ENCODE measurements at places on chromosomes 16 and 17.

DNA sequence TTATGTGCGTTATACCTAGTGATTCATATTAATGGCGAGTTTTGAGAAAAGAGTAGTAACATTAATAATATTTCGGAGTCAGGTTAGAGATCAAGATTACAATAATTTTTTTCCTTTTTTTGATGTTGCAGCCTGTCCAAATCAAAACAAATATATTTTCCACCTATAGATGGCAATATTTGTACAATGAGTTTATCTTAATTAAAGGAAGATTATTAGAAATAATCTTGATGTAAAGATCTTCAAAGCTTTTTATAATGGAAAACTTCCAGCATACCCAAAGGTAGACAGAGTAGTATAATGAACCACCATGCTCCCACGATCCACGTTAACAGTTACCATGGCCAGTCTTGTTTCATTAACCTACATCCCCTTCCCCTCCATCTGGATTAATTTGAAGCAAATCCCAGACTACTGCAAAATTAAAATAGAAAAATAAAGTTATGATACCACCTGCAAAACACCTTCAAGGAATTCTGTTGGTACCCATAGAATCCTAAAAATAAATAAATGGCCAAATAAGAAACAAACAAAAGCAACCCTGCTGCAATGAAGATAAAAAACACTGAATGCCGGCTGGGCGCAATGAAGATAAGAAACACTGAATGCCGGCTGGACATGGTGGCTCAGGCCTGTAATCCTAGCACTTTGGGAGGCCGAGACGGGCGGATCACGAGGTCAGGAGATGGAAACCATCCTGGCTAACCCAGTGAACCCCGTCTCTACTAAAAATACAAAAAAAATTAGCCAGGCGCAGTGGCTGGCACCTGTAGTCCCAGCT lies 46.5 kb upstream of the GINS3 start:
- no peak for DNase-seq

GRCh38 chr16:67542464-67542863 lies 13.8 kb downstream of the RIPOR1 start:
- no peak for DNase-seq

DNA sequence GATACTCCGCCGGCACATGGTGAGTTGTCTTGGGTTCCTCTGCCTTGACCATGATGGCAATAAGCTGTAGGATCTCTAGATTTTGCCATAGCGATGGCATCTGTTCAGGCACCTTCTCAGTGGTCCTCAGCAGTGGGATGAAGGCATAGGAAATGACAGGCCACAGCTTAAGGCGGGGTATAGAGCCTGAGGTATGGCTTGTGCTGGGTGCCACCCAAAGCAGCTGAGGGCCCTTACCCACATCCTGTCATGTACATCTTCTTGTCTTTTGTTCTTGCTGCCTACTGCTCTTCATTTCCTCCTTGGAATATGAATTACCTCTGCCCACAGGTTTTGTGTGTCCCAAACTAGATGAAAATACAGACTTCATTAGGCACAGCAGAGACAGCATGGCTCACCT lies 29.5 kb downstream of the KAT7 start:
- no peak for DNase-seq

GRCh38 chr17:38568845-38569510 lies 36.8 kb downstream of the SRCIN1 start:
- no peak for DNase-seq

DNA sequence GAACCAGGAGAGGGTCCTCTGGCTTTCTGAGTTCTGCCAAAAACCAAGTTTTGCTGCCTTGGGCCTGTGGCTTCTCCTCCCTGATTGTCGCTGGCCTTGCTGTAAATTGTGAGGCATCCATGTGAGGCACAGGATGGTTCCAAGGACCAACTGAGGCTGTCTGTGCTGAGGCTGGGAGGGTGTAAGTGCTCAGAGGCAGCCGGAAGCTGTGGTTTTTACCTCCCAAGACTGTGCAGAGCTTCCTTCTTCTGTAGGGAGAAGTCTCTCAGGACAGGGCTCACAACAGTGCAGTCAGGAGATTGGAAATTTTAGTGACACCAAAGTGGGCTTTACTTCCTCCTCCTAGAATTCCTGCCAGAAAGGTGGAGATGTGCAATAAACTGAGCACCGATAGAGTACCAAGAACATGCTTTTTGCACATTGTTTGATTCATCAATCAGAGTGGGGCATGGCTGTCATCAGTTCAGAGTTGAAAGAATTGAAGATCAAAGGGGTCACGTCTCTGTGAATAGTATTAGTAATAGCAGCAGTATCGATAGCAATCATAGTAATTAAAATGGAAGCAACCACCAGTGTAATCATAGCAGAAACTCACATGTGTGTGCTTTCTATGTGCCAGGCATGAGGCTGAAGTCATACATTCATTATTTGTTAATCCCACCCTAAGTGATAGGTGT lies 467.1 kb downstream of the WWOX start:
- no peak for DNase-seq

GRCh38 chr17:43840814-43841213 lies 6.2 kb upstream of the CD300LG start:
- DNase-seq = no peak

- no peak for DNase-seq
Observed at GRCh38 chr17:35129154-35129972, 7.9 kb downstream of the FNDC8 start.

DNA sequence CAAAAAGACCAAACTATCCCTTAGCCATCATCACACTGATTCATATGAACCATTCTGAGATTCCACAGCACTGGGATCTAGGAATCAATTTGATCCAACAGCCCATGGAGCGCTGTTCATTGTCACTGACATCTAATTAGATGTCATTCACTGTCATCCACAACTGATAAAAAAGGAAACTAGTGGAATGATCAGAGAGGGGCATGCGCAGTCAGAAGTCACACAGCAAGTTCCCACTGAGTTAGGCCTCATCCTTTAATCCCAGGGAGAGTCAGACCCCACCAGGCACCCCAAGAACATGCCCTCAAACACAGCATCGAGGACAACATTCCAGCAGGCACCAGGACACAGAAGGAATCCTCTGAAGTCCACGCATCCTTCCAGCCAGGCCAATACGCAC lies 88.5 kb downstream of the ZNF423 start:
- no peak for DNase-seq

- DNase-seq = no peak
Observed at GRCh38 chr17:50421308-50422051, 4.5 kb upstream of the ACSF2 start.

- DNase-seq = no peak
Observed at GRCh38 chr16:10896165-10896564, 19.2 kb downstream of the CIITA start.

DNA sequence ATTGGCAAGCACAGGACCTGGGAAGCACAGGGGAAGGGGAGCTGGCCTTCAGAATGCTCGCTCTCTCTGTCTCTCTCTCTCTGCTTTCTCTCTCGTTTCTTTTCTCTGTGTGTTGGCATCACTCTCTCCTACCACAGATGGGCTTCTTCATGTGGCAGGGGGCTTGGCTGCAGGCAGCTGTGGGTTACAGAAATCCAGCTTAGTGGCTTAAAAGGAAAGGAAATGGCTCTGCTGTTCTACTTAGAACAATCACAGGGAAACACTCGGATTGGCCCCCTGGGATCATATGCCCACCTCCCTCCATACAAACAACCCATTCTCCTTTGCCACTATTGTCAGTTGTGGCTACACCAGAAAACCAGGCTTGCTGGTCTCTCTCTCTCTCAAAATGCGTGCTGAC lies 20.4 kb downstream of the TBX2 start:
- DNase-seq = no peak

- no peak for DNase-seq
Observed at GRCh38 chr17:67139289-67139688, 94.9 kb downstream of the CACNG1 start.

DNA sequence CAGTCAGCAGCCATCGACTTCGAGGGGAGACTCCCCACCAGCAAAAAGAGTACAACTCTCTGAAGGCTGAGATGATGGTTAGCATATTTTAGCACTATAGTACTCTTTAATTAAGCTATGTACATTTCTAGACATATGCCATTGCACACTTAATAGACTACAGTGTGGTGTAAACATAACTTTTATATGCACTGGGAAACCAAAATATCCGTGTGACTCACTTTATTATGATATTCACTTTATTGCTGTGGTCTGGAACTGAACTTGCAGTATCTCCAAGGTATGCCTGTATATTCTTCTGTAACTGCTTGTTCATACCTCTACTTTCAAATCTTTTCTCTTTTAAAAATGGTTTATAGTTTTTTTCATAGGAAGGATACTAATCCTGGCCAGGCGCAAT lies 11.0 kb upstream of the NXPH3 start:
- no peak for DNase-seq

DNA sequence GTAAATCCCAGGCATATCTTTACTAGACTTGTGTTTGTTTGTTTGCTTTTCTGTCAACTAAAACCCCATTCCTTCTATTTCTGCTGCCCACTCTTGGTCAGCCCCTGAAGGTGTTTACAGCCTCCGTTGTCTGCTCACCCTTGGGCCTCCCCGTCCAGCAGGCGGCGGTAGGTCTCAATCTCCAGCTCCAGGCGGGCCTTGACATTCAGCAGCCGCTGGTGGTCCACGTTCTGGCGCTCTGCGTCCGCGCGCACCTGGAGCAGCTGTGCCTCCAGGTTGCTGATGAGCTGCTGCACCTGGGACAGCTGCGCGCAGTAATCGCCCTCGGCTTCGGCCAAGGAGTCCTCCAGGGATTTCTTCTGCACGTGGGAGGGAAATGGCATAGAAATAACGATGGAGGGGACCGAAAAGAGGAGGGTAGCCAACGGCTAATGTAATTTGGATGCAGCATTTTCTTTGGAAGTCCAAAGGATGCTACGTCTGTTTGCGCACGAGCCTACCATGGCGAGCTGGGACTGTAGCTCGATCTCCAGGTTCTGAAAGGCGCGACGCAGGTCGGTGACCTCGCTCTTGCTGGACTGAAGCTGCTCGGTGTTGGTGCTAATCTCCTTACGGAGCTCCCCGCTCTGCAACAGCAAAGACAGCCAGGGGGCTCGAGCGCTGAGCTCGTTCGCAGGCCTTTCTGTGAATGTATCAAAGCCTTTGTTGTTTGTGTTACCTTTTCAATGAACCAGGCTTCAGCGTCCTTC lies 3.9 kb downstream of the KRT12 start:
- DNase-seq = peak; percentile 2

- DNase-seq = no peak
Observed at GRCh38 chr17:74431568-74432423, at the start of gene GPRC5C. GPRC5C (plus strand) TSS chr17:74432088; CDS start chr17:74439777, 7,689 bp downstream.

GRCh38 chr17:69223809-69224208 lies 4.8 kb downstream of the ABCA10 start:
- no peak for DNase-seq

DNA sequence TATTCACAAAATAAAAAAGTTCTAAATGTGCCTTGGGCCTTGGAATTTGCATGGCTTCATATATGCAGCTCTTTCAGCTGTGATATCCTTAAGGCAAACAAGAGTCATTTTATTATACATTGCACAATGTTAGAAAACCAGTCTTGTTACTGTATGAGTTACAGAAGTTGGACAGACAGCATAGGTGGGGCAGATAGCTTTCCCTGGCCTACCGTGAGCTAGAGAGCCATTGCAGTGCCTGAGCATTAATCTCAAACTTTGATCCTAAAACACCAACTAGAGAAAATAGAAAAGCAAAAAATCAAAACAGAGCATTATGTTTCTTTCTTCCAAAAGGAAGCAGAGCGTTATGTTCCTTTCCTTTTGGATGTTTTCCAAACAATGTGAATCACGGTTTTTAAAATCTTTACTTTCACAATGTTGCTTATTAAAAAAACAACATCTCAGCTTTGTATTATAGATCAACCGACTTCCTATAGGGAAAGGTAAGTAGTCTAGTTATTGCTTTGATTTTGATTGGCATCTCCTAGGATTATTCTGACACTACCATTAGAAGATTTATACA lies 32.2 kb downstream of the ARHGAP44 start:
- no peak for DNase-seq

- DNase-seq = no peak
Observed at GRCh38 chr16:62137996-62138395, 101.8 kb upstream of the CDH8 start.

DNA sequence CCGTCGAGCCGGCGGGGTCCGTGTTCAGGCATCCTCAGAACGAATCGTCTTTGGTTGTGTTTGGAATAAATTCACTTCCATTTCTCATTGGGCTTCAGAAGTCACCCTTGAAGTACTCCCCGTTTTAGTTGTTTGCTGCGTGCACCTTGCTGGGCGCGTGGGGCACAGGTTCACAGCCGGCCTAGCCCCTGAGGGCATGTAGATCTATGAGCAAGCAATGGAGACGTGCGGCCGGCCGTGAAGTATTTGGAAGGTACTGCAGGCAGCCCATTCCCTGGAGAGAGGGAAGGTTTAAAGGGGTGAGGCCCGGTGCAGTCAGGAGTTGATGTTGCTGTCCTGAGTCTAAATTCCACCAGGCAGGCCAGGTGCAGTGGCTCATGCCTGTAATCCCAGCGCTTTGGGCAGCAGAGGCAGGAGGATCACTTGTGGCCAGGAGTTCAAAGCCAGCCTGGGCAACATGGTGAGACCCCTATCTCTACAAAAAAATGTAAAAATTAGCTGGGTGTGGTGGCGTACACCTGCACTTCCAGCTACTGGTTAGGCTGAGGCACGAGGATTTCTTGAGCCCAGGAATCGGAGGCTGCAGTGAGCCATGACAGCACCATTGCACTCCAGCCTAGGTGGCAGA lies 714 bp downstream of the ACSF3 start:
- DNase-seq = no peak

GRCh38 chr17:80987941-80988461 lies 3.6 kb upstream of the CHMP6 start:
- DNase-seq = no peak

- no peak for DNase-seq
Observed at GRCh38 chr17:58621174-58621573, 70.7 kb downstream of the TEX14 start.

DNA sequence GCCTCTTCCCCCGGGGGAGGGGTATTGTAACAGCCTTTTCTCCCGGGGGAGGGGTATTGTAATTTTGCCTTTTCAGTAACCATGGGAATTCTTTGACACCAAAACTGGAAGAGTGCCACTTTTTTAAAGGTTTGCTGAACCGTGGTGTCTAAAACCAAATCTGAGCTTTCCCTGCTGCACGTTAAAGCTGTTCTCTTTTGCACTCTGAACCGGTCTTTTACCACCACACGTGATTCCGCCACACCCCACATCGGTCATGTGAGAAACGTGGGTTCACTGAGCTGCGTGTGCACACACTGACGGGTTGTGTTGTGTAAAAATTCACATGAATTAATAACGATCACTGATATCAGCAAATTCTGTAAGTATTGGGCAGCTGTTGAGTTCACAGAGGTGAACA lies 9.2 kb upstream of the ACSF3 start:
- DNase-seq = no peak

- no peak for DNase-seq
Observed at GRCh38 chr16:20873331-20873730, 26.8 kb downstream of the DCUN1D3 start.

Data from activated CD4-positive, alpha-beta T cell treated with anti-CD3 and anti-CD28 coated beads for 24 hours (primary cell).